Astrocyte of the hippocampus (primary cell): ENCODE measurements at places on chromosomes 5 and 9.

DNA sequence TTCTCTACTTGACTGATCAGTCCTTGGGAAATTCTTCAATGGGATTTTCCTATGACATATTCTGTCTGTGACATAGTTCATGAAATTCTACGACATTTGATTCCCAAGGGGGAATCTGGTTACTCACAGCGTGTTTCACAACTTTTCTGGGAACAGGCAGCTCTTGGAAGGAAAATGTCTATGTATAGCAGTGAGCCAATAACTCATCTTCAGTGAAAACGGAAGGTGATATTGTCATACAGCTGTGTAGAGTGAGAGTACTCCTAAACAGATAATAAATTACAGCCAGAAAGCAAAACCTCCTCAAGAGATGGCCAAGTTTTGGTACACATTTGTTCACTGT, 91.4 kb downstream of the C9orf152 start:
- no peak for DNase-seq

GRCh38 chr5:141492168-141492885, 3.4 kb downstream of the PCDHGC5 start:
- no peak for DNase-seq

GRCh38 chr5:107090506-107090905, 580.2 kb downstream of the EFNA5 start:
- DNase-seq: no peak

DNA sequence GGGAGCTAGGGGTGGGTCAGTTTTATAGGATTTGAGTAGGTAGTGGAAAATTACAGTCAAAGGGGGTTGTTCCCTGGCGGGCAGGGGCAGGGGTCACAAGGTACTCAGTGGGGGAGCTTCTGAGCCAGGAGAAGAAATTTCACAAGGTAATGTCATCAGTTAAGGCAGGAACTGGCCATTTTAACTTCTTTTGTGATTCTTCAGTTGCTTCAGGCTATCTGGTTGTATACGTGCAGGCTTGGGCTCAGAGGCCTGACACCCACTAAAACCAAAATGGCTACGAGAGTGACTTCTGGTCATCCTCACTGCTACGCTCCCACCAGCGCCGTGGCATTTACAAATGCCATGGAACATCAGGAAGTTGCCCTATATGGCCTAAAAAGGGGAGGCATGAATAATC, 20.7 kb upstream of the NXNL2 start:
- no peak for DNase-seq

GRCh38 chr5:58075907-58076306, 384.0 kb downstream of the PLK2 start:
- no peak for DNase-seq

GRCh38 chr5:159786901-159787691, 129.2 kb upstream of the ADRA1B start:
- peak; percentile 31 for DNase-seq

GRCh38 chr9:101114317-101114716, 85.8 kb downstream of the PLPPR1 start:
- DNase-seq: no peak
